ENCODE measurements at places on chromosomes 2 and 18.

DNA sequence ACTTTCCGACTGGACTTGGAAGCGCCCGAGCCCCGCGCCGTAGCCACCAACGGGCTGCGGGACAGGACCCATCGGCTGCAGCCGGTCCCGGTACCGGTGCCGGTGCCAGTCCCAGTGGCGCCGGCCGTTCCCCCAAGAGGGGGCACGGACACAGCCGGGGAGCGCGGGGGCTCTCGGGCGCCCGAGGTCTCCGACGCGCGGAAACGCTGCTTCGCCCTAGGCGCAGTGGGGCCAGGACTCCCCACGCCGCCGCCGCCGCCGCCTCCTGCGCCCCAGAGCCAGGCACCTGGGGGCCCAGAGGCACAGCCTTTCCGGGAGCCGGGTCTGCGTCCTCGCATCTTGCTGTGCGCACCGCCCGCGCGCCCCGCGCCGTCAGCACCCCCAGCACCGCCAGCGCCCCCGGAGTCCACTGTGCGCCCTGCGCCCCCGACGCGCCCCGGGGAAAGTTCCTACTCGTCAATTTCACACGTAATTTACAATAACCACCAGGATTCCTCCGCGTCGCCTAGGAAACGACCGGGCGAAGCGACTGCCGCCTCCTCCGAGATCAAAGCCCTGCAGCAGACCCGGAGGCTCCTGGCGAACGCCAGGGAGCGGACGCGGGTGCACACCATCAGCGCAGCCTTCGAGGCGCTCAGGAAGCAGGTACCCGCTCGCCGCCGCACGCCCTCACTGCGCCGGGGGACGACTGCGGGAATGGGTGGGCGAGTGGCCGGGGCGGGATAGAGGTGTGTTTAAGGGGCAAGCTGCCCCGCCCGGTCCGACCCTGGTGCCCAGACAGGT lies 713 bp downstream of the ATOH8 start:
- peak; percentile 33 for DNase-seq

- no peak for DNase-seq
Measured at GRCh38 chr2:7430421-7430868, 513.2 kb downstream of the RNF144A start.

DNA sequence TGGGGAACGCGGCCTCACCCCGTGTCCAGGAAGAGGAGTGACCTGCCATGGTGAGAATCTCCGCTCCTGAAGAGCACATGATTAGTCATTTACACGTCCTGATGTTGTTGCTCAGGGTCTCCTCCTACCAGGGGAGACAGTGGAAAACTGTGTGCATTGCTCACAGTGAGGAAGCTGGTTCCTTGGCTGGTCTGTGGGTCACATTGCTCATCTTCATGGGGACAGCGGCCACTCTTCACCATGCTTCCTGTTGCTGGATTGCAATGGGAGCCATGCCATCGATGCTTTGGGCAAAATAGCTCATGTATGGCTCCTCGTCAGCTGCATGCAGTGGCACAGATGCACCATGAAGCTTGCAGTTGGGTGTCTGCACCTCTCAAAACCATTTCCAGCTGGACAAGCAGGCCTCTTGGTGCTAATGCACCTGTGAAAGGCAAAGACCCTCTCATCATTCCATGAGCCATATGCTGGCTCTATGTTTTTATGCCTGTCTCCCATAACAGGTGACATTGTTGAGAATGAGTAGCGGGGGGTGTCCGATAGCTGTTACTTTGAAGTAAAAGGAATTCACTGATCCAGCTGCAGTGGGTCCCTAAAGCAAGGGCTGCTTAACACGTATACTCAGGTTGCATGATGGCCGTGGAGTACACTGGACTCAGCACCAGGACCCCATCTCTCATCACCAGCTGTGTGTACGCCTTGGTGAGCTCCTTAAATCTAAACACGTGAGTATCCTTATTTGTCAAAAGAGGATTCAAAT lies 135.0 kb upstream of the ALKAL2 start:
- DNase-seq = no peak

- DNase-seq = no peak
Measured at GRCh38 chr2:164014791-164015190, 279.0 kb upstream of the FIGN start.

Data from T1000 (cell line).